ENCODE measurements at places on chromosomes 1 and 21.

- no peak for DNase-seq
These were observed 491.2 kb upstream of the ZRANB2 start for GRCh38 chr1:71572038-71572437.

- no peak for DNase-seq
These were observed 256.6 kb upstream of the RGS18 start for GRCh38 chr1:191901651-191902050.

GRCh38 chr1:85448358-85448757 is 16.6 kb downstream of the DDAH1 start:
- no peak for DNase-seq

- DNase-seq = no peak
These were observed 51.3 kb upstream of the LRRN2 start for GRCh38 chr1:204736836-204737235.

DNA sequence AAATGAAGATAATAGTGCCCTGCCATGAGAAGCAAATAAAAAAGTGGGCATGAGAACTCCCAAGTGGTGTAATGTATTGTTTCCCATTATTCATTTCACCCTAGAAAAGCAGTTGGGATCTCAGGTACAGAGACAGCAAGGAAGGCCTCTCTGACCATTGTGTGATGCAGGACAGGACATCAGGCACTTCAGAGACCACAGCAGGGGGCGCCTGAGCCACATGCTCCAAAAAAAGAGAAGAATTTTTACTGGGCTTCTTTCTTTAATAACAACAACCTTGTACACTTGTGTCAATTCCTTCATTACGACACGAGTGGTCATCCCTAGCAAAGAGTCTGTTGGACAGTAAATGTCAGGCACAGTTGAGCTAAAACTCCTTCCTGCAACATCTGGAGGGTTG is 533.3 kb downstream of the OMA1 start:
- no peak for DNase-seq

DNA sequence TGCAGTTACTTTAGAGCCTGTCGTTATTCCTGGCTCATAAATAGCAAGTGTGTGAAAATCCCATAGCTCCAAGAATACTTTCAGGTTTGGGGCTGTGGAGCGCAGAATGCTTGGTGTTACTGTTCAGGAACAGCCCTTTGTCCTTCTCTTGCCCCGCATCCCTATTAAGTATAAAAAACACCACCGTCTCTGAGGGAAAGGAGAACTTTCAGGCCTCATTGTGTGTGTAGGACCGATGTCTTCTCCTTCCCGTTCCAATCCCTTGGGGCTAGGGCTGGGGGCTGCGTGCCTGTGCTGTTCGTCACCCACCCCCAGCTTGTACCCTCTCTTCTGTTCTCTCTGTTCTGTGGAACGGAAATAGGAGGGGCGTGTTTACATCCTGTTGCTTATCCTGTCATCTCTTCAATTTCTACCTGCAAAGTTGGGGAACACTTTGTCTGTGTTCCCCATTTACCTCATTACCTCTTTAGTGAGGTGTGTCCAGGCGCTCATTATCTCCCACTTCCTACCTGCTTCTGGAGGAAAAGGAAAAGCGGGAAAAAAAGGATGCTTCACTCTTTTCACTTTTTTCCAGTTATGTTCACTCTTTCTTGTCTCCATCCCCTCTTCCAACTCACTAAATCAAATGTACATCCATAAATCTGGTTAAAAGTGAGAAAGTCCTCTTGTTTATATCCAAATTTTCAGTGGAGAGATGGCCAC is 788 bp upstream of the TXNIP start:
- no peak for DNase-seq

GRCh38 chr1:9651565-9652378 is at the start of gene PIK3CD:
Gene PIK3CD, plus strand, starts transcription at chr1:9651731. Its CDS starts 58,725 bp downstream, at chr1:9710456.
- no peak for DNase-seq
